ENCODE measurements at places on chromosomes 1 and 21.

GRCh38 chr1:109619576-109620400 lies at the start of the genes AMPD2 and GNAT2:
Gene AMPD2 (plus strand): TSS chr1:109619837. CDS start chr1:109621176, 1,339 bp downstream.
Gene GNAT2 (minus strand): TSS chr1:109619616. CDS start chr1:109612870, 6,746 bp downstream.
- DNase-seq, result peak; percentile 90

DNA sequence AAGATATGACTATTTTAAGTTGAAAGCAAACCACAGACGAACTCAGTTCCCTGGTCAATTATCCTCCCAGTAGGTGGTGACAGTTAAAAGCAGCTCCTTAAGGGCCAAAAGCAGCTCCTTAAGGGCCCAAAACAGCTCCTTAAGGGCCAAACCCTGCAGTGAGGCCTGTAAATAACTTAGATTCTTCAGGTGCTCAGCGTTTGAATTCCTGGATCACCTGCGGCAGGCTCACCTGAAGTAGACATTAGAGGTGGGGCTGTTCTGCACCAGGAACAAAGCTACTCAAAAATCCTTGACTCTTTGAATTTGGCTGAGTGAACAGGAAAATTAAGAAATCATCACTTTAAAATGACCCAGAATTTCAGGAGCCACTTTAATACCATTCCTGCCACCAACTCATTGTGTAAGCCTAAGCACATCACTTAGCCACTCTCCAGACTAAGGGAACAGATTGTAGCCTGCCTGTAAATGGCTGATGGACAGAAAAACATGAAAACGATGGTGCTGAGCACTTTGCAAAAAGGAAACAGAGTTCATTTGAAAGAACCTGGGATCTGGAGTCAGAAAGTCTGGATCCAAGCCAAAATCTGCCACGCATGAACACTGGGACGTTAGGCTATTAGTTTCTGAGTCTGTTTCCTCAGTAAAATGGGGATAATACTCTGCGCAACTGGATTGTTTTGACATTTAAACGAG lies 126.9 kb downstream of the LRIG2 start:
- peak; percentile 45 for DNase-seq

GRCh38 chr1:55188909-55189308 lies 26.3 kb downstream of the USP24 start:
- no peak for DNase-seq

GRCh38 chr1:222377428-222378088 lies 170.3 kb downstream of the HHIPL2 start:
- DNase-seq, result no peak

- DNase-seq, result no peak
Observed at GRCh38 chr1:106727171-106727570, 329.3 kb upstream of the PRMT6 start.

Data from DMS53 (cell line).